IMR-90 (cell line): ENCODE measurements at places on chromosomes 12 and 14.

GRCh38 chr14:46887144-46887543, 235.6 kb upstream of the RPL10L start:
- no peaks in the 10 kb centered on the region for H3K4me1 ChIP-seq
- H3K4me3 ChIP-seq: no peak overlapping the region
- no peaks in the 10 kb centered on the region for H3K27me3 ChIP-seq
- no peak overlapping the region for H3K27ac ChIP-seq
- no peak for DNase-seq

DNA sequence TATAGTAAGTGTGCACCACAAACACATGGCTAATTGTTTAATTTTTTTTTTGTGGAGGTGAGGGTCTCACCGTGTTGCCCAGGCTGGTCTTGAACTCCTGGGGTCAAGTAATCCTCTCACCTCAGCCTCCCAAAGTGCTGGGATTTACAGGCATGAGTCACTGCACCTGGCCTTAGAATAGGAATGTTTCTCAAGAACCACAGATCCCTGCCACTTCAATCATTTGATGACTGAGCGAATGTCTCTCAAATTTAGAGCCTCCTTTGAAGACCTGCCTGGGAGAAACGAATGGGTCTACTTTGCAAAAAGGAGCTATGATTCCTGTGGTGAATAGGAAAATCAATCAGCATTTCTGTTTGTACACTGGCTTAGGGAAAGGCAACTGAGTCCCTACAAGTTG, 33.5 kb upstream of the CHST11 start:
- H3K36me3 ChIP-seq: no peaks in the 10 kb centered on the region
- no peak for DNase-seq
- H3K4me3 ChIP-seq: no peak overlapping the region
- H3K4me1 ChIP-seq: peaks cover 2% of the 10 kb centered on the region; the same call in 1 of the 2 replicates
- H3K27me3 ChIP-seq: peaks cover 43% of the 10 kb centered on the region
- H3K27ac ChIP-seq: no peak overlapping the region

- H3K4me1 ChIP-seq: peaks cover 33% of the 10 kb centered on the region
- H3K36me3 ChIP-seq: no peaks in the 10 kb centered on the region
- no peak for DNase-seq
- no peaks in the 10 kb centered on the region for H3K27me3 ChIP-seq
- H3K4me3 ChIP-seq: no peak overlapping the region
- no peak overlapping the region for H3K27ac ChIP-seq
Observed at GRCh38 chr14:50064993-50065392, 51.4 kb downstream of the VCPKMT start.

GRCh38 chr12:12017798-12018197, 52.9 kb upstream of the BCL2L14 start:
- no peak overlapping the region for H3K27ac ChIP-seq
- H3K36me3 ChIP-seq: no peaks in the 10 kb centered on the region
- no peak for DNase-seq
- no peaks in the 10 kb centered on the region for H3K4me1 ChIP-seq

- no peak for DNase-seq
- peak overlapping the region; percentile 50 for H3K4me3 ChIP-seq
- peaks cover 3% of the 10 kb centered on the region for H3K27me3 ChIP-seq
- H3K27ac ChIP-seq: no peak overlapping the region
Observed at GRCh38 chr12:132489078-132489601, 811 bp upstream of the FBRSL1 start.

GRCh38 chr12:71840231-71840847, 780 bp downstream of the TBC1D15 start:
- no peaks in the 10 kb centered on the region for H3K36me3 ChIP-seq
- H3K27ac ChIP-seq: peak overlapping the region; percentile 78
- no peaks in the 10 kb centered on the region for H3K4me1 ChIP-seq
- peak; percentile 88 for DNase-seq
- H3K27me3 ChIP-seq: no peaks in the 10 kb centered on the region

DNA sequence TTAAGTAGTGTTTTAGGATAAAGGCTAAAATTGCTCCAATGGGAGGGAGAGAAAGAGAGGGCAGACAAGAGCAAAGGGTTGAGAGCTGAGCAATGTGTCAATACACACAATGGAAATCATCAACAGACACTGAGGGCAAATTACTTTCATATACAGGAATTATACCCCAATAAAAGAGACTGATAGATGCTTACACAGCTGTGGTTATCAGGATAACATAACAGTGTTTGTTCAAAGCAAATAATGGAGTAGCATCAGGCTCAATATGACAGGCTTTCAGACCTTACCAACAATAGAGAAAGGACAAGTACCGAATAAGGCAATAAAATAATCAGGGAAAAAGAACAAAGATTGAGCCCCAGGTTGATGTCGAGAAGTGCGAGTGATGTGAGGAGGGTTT, 53.4 kb upstream of the DIO2 start:
- H3K36me3 ChIP-seq: no peaks in the 10 kb centered on the region
- H3K4me3 ChIP-seq: no peak overlapping the region
- no peak for DNase-seq
- H3K27me3 ChIP-seq: no peaks in the 10 kb centered on the region
- H3K4me1 ChIP-seq: no peaks in the 10 kb centered on the region; the same call in 1 of the 2 replicates
- H3K27ac ChIP-seq: no peak overlapping the region
